Substantia nigra (tissue), 51 donors: ENCODE measurements at places on chromosomes 3 and 15.

DNA sequence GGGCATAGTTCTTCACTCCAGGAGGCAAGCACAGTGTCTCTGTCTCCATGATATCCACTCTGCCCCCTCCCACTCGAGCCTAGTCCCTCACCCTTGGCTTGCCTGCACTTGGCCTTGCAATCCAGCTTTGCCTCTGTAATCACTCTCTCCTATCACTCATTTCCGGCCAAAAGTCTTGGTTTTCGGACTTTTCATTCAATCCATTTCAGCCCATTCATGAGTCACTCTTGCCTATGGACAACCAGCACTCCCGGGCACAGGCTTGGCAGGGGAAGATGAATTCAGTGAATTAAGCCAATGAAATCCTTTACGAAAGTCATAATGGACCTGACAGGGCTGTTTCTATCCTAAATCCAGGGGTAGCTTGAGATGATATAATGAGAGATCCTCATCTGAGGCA lies 21.7 kb downstream of the DAZL start:
- no peak for DNase-seq

GRCh38 chr3:104108522-104108921 lies 1258.2 kb upstream of the ALCAM start:
- DNase-seq = no peak

- no peak for DNase-seq
Measured at GRCh38 chr3:8460815-8461456, 40.7 kb upstream of the LMCD1 start.

DNA sequence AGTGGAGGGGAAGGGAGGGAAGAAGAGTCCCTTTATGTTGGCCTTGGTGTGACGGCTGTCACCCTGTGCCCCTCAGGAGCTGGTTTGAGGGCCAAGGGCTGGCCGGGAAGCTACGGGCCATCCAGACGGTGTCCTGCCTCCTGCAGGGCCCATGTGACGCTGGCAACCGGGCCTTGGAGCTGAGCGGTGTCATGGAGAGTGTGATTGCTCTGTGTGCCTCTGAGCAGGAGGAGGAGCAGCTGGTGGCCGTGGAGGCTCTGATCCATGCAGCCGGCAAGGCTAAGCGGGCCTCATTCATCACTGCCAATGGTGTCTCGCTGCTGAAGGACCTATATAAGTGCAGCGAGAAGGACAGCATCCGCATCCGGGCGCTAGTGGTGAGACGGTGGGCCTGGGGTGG lies 8.1 kb upstream of the RCCD1 start:
- no peak for DNase-seq

GRCh38 chr3:16528106-16528505 lies 14.6 kb upstream of the RFTN1 start:
- DNase-seq = no peak

DNA sequence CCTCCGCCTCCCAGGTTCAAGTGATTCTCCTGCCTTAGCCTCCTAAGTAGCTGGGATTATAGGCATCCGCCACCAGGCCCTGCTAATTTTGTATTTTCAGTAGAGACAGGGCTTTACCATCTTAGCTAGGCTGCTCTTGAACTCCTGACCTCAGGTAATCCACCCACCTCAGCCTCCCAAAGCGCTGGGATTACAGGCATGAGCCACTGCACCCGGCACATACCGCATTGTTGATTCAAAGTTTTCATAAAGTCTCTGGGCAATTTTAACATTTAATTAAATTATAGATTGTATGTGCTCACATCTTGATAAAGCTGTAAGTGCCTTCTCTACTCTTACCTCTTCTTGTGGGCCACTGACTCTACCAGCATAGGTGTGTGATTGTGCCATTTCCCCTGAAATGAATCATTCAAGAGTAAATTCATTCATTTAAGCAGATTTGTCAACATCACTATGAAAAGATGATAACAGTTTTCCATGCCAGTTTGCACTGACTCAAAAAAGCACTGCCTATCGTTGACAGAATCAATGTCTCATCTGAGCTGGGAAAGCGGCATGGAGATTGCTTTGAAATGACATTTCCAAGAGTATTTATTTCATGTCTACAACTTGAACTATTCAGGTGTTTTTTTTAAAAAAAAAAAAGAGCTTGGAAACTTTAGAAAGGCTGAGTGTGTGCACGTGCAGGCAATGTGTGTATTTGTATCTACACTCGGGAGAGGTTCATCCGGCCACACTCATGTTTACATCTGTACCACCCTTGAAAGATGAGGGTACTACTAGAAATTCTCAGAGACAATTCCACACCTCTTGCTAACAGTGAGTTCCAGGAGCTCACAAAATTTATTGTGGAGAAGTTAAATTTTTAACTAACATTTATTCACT lies 3.5 kb downstream of the BCL2A1 start:
- no peak for DNase-seq

DNA sequence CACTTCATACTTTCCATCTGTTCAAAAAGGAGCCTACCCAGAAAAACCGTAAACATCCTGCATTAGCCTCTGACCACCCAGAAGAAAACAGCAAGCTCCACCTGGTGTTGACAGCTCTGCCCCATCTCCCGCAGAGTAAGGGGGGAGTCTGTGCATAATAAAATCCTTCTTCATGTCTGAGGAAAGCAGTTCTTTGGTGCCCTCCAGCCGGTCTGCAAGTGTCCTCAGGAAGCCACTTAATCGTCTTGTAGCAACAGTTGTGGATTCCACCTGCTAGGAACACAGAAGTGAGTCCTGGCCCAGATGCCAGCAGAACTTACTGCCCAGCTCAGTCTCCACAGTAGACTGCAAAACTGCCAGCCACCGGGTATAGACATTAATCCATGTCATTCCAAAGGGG lies 22.5 kb downstream of the RIOX2 start:
- DNase-seq = no peak

DNA sequence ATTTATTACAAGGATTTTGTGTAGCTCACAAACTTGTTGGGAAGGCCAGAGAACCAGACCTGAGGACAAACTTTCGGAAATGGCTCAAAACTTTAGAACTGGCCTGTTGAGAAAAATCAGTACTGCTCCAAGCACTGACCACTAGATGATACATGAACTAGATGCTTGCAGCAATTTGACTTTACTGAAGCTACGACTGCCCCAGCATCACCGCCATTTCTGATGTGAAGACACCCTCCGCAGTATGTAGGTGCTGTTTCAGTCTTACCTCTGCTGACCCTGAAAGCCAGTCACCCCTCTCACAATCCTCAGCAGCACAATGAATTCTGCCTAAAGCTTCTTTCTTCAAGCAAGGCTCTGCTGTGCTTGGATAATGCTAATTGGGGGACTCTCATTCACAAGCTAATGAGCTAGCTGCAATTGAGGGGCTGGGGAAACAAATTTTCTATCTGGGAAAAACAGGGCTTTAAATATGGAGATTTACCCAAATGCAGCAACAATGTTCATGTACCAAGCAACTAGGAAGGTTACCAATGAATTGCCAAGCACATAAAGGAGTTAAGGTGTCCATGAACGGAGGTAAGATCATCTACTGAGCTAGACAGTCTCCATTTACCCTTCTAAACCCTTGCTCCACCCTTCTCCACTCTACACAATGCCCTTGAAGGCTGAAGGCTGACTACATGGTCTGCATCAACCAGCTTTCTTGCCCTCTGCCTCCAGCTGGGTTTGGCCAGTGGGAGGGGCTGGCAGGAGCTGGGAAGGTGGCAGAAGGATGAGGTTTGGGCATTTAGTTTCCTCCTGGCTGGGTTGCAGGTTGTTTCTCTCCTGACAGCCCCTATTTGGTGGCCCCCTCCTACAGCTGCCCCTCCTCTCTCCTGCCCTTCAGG lies 53.2 kb upstream of the FSTL1 start:
- no peak for DNase-seq

DNA sequence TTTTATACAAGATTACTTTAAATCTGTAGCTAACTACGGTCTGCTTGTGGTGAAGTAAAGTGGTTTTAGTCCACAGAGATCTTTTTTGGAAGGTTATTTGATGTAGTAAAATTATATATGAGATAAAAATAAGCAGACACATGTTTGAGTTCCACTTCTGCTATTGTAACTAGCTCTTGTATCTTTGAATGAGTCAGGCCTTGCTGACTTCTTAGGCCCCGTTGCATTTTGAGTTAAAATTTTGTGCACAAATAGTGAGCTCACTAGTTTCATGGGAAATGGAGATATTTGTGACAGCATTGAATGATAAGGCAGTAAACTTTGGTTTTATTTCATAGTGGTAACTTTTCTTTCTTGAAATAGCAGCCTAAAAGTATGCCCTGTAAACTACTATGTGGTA lies 42.6 kb downstream of the ARIH1 start:
- no peak for DNase-seq

GRCh38 chr3:160931474-160931873 lies 173.7 kb downstream of the B3GALNT1 start:
- DNase-seq = no peak
